H1 (cell line): ENCODE measurements at places on chromosomes 3 and 15.

DNA sequence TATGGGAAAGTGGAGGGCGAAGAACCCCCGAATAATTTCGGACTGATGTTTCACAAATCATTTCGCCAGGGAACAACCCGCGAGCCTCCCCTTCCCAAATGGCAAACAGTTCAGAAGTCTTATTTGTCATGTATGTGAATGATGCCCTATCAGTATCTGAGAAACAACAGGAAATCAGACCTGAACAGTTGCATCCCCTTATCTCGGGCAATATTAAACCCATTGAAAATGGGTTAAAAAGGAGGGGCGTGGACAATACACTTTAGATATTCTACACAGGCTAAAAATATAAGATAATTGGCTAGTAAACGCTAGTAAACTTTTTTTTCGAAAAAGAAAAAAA, 1003.3 kb upstream of the NR2F2 start:
- no peak for DNase-seq
- H3K4me3 ChIP-seq: peak overlapping the region; percentile 24
- H3K36me3 ChIP-seq: no peaks in the 10 kb centered on the region
- no peaks in the 10 kb centered on the region for H3K4me1 ChIP-seq

- no peak overlapping the region for H3K4me3 ChIP-seq
- no peaks in the 10 kb centered on the region for H3K36me3 ChIP-seq
- no peaks in the 10 kb centered on the region for H3K4me1 ChIP-seq
- no peaks in the 10 kb centered on the region for H3K27me3 ChIP-seq
These were observed 11.4 kb downstream of the ACTC1 start for GRCh38 chr15:34783991-34784390.

DNA sequence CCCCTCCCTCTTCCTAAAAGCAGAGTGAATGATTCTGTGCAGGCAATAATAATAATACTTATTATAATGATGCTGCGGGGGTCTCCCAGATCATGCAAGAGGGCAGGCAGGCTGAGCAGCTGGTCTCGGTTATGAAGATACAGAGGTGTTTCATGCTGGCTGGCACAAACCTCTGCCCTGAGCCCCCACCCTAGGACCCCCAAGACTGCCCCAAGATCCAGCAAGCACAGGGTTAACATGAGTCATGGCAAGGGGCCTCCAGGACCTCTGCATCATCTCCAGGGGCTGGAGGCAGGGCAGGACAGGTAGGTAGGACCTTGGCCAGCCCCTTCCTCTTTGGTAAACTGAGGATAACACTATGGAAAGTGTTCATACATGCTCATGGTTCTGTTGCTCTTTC, 2.7 kb downstream of the MGLL start:
- H3K4me1 ChIP-seq: no peaks in the 10 kb centered on the region; the same call in none of the 2 replicates
- DNase-seq: no peak
- no peak overlapping the region for H3K27ac ChIP-seq
- no peaks in the 10 kb centered on the region for H3K36me3 ChIP-seq

DNA sequence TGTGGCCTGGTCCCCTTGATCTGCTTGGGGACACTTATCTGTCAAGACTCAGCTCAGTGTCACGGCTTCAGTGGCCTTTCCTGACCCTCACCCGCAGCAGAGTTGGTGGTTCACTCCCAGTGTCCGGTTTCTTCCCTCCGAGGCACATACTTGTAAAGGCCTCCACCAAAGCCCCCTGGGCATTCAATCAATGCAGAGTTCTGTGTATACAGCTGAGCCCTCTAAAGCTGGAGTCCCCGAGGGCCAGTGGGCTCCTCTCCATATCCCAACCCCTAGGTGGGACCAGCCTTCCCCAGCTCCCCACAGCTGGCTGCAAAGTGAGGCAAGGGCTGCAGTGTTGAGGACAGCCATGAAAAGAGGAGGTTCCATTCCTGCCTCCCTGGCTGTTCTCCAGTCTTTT, 70.9 kb upstream of the RGMA start:
- H3K36me3 ChIP-seq: no peaks in the 10 kb centered on the region
- H3K4me3 ChIP-seq: no peak overlapping the region
- DNase-seq: no peak
- H3K27ac ChIP-seq: no peak overlapping the region
- no peaks in the 10 kb centered on the region for H3K27me3 ChIP-seq

DNA sequence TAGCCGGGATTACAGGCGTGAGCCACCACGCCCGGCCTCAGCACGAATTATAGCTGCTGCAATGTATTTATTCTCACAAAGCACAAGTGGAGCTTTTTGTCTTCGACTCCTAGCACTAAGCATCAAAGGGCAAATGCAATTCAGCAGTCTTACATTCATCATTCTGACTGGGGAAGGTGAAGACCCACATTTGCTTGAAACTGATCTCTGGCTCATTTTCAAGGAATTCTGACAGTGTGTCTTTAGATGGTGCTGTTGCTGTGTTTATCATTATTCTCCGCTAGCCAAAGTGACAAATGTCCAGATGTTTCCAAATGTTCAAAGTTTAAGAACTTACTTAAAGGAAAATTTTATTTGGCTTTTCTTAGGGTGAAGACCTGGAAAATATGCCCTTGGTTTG, 55.9 kb downstream of the SGO1 start:
- no peak for DNase-seq
- no peaks in the 10 kb centered on the region for H3K36me3 ChIP-seq
- H3K4me1 ChIP-seq: no peaks in the 10 kb centered on the region

GRCh38 chr3:10753964-10754363, 62.1 kb upstream of the SLC6A11 start:
- H3K4me1 ChIP-seq: no peaks in the 10 kb centered on the region
- no peak overlapping the region for H3K4me3 ChIP-seq
- H3K27ac ChIP-seq: no peak overlapping the region
- H3K27me3 ChIP-seq: peaks cover 2% of the 10 kb centered on the region; the same call in 1 of the 2 replicates
- peak; percentile 94 for DNase-seq
- H3K36me3 ChIP-seq: no peaks in the 10 kb centered on the region

DNA sequence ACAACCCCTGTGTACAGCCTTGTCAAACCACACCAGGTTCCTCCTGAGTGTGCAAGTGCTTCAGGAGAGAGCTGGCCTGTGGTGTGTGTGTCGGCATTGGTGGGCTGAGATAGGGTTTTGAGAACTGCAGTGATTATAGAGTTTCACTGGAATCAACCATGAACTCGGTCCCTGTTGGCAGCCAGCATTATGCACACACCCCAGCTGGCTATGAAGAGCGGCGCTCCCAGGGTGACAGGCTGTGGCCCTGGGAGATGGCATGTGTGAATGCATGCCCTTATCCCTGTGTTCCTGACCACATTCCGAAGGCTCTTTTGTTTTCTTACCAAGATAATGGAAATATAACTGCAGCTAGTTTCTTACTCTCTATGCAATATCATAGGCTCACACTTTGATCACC, 101.8 kb downstream of the SNRK start:
- H3K36me3 ChIP-seq: no peaks in the 10 kb centered on the region
- no peak overlapping the region for H3K27ac ChIP-seq
- no peaks in the 10 kb centered on the region for H3K27me3 ChIP-seq
- no peak for DNase-seq
- H3K4me3 ChIP-seq: no peak overlapping the region

GRCh38 chr3:17033516-17034168, 148.9 kb downstream of the PLCL2 start:
- no peaks in the 10 kb centered on the region for H3K36me3 ChIP-seq
- no peaks in the 10 kb centered on the region for H3K27me3 ChIP-seq
- peaks cover 5% of the 10 kb centered on the region for H3K4me1 ChIP-seq
- H3K4me3 ChIP-seq: no peak overlapping the region
- H3K27ac ChIP-seq: no peak overlapping the region

- H3K27ac ChIP-seq: no peak overlapping the region
- no peaks in the 10 kb centered on the region for H3K27me3 ChIP-seq
- no peaks in the 10 kb centered on the region for H3K36me3 ChIP-seq
- H3K4me3 ChIP-seq: no peak overlapping the region
- no peak for DNase-seq
- no peaks in the 10 kb centered on the region for H3K4me1 ChIP-seq
These were observed 587.9 kb downstream of the TBL1XR1 start for GRCh38 chr3:176609361-176609760.
